ENCODE measurements at places on chromosomes 3 and 15.

DNA sequence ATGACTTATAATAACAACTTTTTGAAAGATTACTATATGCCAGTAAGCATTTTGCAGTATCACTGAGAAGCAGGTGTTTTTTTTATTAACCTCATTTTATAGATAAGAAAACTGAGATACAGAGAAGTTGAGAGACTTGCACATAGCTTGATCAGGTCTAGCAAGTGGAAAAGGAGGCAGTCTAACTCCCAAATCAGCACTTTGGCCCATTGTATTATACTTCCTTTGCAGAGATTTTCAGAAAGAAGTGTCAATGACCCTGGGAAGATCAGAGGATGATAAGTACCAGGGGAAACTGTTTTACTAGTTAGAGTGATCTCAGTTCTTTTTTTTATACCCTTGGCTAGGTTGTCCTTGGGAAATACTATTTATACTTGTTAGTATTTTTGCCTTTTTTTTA, 358.7 kb downstream of the SQOR start:
- no peak for DNase-seq

GRCh38 chr3:147231111-147231510, 175.2 kb downstream of the ZIC4 start:
- no peak for DNase-seq

DNA sequence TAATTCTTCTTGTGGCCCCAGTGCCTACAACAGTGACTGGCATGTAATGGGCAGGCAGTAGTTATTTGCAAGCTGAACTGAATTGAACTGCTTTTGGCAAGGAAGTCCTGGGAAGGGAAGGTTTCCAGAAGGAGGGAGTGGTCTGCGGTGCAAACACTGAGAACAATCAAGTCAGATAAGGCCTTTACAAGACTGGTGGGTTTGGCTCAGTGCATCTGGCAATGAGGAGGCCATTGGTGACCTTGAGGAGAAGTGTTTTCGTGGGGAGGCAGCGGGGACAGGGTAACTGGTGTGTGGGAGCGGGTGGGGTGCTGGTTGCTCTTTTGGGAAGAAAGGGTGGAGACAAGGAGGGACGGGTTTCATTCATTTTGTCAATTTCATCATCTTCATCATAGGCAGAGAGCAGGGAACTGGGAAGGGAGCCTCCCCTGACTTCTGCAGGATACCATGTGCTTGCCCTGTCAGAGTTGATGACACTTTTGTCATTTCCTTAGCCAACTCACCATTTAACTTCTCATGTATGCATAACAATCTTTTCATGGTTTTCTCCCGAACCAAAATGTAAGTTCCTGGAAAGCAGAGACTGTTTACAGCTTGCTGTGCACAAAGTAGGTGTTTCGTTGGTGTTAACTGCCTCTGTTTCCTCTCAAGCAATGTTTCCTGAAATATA, 8.4 kb upstream of the EHD4 start:
- no peak for DNase-seq

- no peak for DNase-seq
These were observed 410.6 kb downstream of the FOXP1 start for GRCh38 chr3:71172951-71173350.

DNA sequence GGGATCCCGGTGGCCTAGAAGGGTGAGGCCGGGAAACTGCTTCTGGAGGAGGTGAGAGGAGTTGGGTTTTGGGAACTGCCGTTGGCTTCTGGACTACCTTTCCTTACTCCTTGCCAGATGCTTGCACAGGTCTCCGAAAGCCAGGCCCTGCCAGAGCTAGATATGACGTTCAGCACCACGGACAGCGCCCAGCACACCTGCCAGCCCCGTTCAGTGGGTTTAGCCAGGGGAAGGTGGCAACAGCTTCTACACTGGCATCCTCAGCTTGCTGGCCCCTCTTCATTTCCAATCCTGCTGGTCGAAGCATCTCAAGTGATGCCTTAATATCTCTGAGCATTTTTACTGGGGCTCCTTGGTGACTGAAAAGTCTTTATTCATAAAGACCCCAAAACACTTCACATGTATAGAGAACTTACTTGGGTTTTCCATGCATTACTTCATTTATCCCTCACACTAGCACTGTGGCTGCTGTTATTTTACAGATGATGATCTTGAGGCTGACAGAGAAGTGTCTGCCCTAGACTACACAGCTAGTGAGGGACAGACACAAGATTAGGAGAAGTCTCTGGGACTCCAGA, 21.9 kb downstream of the HCN4 start:
- no peak for DNase-seq
